ENCODE measurements at places on chromosomes 11 and 22.

GRCh38 chr11:6875761-6876160 is 664 bp upstream of the OR10A4 start:
- no peak for DNase-seq

GRCh38 chr11:108111126-108111525 is 10.2 kb upstream of the ACAT1 start:
- DNase-seq = no peak

DNA sequence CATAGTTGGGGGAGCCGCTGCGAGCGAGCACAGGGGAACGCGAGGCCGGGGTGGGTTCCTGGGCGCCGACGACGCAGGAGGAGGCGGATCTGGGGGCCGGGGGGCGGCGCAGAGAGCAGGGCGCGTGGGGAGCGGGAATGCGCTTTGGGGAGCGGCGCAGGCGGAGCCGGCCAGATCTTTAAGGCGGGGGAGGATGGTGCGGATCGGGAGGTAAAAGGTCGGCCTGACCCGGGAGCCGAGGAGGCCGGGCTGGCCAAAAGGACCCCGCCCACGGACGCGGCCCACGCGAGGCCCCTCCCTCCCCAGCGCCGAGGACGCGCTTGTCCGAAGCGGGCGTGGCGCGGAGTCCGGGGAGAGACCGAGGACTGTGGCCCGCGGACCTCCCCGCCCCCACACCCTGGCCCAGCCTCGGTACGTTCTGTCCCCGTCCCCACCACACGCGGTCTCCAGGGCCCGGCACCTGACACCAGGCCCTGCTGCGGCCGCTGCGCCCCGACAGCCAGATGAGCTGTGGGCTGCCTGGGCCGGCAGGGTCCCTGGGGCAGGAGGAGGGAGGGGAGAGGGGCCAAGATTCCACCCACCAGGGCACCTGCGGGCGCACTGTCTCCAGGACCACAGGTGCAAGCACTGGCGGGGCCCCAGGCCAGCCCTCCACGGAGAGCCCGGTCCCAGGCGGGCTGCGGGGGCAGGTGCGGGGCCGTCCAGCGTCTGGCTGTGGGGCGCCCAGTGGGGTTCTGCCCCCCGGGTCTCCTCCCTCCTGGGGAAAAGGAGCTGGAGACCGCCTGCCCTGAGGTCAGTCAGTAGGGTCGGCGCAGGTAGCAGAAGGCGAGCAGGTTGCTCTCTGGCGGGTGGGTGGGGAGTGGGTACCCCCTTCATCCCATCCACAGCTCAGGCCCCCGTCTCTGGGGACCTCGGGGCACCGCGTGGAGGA is 10.9 kb downstream of the PIM3 start:
- no peak for DNase-seq

DNA sequence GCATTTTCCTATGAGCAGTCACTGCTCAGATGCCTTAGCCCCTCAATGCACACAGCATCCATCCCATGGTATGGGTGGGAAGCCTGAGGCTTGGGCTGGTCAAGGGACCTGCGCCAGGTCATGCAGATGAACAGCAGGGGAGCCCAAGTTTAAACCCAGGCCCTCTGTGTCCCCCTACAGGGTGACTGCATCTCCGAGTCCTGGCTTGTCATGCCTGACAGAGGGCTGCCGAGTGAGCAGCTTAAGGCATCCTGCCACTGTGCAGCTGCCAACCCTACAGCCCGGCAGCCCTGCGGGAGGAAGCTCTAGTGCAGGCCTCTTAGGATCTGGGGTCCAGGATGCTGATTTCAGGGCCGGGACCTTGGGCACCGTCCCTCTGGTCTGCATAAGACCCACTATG is 10.0 kb downstream of the IL2RB start:
- DNase-seq = no peak

DNA sequence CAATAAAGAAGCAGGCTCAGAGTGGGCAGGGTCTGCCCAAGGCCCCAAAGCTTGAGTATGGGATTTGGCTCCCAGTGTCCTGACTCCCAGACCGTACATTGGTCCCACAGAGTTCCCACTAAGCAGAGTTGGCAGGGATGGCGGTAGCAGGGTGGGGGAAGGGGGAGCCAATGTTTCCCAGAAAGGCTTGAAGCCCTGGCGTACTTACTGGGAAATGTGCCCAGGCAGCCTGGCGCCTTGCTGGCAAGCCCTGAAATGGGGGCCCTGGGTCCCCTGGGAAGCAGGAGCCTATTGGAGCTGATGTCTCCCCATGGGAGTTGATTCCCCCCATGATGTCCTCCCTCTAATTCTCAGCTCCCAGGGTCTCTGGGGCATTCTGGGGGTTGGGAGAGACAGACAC is 9.3 kb downstream of the ARHGEF17 start:
- no peak for DNase-seq

DNA sequence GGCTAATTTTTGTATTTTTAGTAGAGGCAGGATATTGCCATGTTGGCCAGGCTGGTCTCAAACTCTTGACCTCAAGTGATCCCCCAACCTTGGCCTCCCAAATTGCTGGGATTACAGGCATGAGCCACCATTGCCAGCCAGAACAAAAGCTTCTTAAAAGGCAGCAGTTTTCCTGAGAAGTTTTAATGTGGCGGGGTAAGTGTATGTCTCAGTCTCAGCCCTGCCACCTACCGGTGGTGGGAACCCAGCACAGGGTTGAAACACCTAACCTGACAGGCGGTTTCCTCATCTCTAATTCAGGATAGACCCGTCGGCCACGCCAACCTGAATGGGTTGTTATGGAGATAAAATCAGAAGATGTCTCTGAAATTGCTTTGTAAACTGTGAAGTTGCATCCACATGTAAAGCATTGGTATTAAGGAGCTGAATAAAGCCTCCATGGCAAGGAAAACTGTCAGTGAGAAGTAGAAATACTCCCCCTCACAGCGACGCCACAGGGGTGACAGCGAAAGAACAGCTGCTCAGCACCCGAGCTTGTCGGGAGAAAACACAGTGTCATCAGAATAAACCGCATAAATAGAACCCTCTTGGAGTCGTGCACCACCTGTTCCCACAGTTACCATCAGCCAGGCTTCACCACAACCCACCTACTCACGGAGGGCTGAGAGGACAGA is 165.9 kb upstream of the NCAM1 start:
- DNase-seq = no peak
